Prostate gland (tissue), 2 donors: ENCODE measurements at places on chromosomes 3 and 15.
A peak's percentile ranks its signal among the peaks of the same experiment; 100 is the strongest.

GRCh38 chr3:64708456-64708855 lies 20.7 kb upstream of the ADAMTS9 start:
- DNase-seq = no peak

DNA sequence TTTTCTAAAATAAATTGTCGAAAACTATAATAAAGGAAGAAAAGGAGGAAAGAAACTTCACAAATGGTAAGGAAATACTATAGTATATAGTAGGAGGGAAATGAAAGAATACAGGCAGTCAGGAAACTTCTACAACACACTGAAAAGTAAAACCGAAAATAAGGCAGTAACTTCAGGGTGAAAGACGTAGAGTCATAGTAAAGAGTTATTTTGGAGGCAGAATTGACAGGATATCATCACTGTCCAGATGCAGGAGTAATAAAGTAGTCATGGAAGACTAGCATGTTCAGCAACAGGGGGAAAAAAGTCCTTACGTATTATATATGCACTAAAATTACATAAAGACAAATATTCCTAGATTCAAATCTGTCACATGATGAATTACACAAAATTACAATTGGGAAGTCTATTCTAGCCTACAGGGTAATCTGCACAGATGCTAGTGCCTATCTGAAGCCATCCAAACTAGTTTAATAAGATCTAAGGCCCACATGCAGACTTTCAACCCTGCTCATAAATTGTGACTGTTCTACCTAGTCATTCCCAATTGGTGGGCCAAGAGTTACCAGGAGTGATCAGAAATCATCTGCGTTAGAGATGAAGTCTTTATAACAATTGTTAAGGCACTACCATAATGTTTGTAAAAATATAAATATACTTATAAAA lies 14.0 kb downstream of the VPS13C start:
- DNase-seq = no peak

GRCh38 chr3:191637611-191638010 lies 176.6 kb downstream of the PYDC2 start:
- no peak for DNase-seq

- peak; percentile 26 for DNase-seq
These were observed at the start of gene PDE8A for GRCh38 chr15:84981711-84982300. TSS of gene PDE8A (plus strand) at chr15:84981856. CDS start at chr15:84982163, 307 bp downstream.

GRCh38 chr15:78921517-78921916 lies 23.3 kb downstream of the CTSH start:
- DNase-seq = no peak

- DNase-seq = no peak
These were observed 799.8 kb downstream of the NSUN3 start for GRCh38 chr3:94862703-94863102.

GRCh38 chr3:46065294-46065705 lies 38.0 kb upstream of the XCR1 start:
- peak; percentile 81 for DNase-seq

GRCh38 chr3:183308751-183309150 lies 55.7 kb downstream of the B3GNT5 start:
- DNase-seq = no peak

DNA sequence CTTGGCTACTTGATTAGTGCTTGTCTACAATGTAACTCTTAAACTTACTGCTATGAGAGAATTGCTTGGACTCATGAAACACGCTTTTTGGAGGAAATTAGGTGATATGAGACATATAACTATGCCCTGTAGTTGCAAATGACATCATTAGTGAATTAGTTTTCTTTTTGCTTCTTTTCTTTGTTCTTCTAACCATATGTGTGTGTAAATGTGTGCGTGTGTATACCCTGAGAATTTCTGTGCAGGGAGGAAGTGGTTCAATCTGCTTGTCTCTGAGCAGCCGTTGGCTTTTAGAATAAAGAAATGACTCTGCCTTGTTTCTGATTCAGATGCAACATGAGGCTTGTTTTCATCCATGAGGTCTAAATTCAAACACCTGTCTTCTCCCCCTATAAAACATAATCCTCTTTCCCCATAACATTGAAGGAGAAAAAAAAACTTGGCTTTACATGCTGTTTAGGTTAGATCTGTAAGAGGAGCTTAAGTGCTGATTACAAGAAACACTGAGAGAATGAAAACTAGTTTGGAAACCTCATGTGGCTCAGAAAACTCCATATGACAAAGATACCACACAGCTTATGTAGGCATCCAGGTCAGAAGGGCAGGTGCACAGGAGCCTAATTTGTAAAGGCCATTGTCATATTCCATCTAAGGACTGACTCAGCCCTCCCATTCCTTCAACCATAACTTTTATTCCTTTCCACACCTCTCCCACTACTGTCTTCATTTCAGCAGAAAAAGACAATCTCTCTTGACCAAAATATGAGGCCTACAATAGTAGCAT lies 30.5 kb upstream of the BLM start:
- DNase-seq = no peak

- peak; percentile 75 for DNase-seq
These were observed 754 bp downstream of the B3GNT5 start for GRCh38 chr3:183253528-183254486.

- DNase-seq = no peak
These were observed 423.2 kb downstream of the EPHB1 start for GRCh38 chr3:135218304-135218703.

- DNase-seq = no peak
These were observed 45.8 kb upstream of the LRRN1 start for GRCh38 chr3:3753416-3753815.

- no peak for DNase-seq
These were observed 68.6 kb downstream of the DCLK3 start for GRCh38 chr3:36695769-36696137.

- DNase-seq = no peak
These were observed 141.1 kb downstream of the XXYLT1 start for GRCh38 chr3:195129644-195130492.

GRCh38 chr3:184887574-184887973 lies 75.6 kb downstream of the VPS8 start:
- DNase-seq = no peak

DNA sequence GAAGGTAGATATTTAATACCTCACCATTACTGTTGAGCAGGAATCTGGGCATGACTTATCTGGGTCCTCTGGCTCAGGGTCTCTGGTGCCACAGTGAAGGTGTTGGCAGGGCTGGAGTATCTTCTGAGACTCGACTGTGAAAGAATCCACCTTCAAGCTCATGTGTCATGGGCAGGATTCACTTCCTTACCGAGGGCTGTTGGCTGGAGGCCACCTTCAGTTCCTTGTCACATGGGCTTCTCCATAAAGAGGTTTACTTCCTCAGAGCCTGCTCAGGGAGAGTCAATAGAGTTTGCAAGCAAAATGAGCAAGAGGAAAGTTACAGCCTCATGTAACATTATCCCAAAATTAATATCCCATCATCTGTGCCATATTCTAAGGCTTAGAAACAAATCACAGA lies 459.5 kb downstream of the NR2F2 start:
- DNase-seq = no peak

DNA sequence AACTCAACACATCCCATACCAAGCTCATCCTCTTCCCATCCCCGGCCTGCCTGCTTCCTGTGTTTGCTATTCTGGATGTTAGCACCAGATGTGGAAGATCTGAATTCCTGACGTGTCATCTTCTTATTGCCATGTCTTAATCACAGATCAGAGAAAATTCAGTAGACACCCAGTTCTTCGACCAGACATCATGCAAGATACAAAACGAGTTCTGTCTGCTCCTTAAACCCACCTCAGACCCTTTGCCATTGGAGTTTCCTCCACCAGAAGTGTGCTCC lies 52.0 kb downstream of the FGD5 start:
- DNase-seq = no peak

- no peak for DNase-seq
These were observed 205.6 kb downstream of the TP63 start for GRCh38 chr3:189836795-189837194.

- no peak for DNase-seq
These were observed 342.8 kb downstream of the TBC1D5 start for GRCh38 chr3:17399586-17399985.

GRCh38 chr3:135090020-135090717 lies 295.1 kb downstream of the EPHB1 start:
- DNase-seq = no peak

- DNase-seq = no peak
These were observed 46.7 kb downstream of the EMC4 start for GRCh38 chr15:34271493-34271892.

GRCh38 chr3:177174607-177175170 lies 22.6 kb downstream of the TBL1XR1 start:
- DNase-seq = no peak

DNA sequence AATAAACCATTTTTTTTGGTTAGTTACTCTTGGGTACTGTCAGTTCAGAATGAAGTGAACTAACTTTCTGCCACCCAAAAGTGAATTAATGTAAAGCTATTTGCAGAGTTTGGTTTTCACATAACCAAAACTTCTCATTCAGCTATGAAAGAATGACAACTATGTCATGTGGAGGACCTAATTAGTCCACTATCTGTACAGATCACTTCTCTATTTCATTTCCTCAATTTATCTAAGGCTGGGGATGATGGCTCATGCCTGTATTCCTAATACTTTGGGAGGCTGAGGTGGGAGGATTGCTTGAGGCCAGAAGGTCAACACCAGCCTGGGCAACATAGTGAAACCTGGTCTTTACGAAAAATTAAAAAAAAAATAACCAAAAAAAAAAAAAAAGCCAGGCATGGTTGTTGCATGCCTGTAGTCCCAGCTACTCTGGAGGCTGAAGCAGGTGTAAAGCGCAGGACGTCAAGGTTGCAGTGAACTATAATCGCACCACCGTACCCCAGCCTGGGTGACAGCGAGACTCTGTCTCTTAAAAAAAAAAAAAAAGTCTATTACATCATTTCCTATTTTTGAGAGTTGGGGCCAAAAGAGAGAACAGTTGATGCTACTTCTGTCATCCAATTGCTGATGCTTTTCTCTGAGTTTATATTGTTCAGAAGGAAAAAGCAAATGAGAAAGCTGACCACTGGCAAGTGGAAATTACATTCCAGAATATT lies 8.7 kb downstream of the HYPK start:
- DNase-seq = no peak

DNA sequence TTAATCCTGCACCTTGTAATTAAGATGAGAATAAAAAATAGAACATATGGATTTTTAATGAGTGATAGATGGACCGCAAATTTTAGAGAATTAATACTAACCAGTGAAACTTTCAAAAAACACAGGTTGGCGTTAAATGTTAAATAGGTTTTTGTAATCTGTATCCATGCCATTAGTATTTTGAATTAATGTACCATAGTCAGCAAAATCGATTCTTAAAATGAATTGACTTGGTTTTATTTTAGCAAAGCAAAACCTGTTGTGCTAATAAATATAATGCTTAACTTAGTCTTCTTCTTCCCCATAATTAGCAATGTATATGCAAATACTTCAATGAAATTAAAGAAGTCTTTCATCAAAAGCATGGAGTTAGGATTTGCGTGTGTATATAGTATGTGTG lies 63.1 kb downstream of the EPHA6 start:
- DNase-seq = no peak

DNA sequence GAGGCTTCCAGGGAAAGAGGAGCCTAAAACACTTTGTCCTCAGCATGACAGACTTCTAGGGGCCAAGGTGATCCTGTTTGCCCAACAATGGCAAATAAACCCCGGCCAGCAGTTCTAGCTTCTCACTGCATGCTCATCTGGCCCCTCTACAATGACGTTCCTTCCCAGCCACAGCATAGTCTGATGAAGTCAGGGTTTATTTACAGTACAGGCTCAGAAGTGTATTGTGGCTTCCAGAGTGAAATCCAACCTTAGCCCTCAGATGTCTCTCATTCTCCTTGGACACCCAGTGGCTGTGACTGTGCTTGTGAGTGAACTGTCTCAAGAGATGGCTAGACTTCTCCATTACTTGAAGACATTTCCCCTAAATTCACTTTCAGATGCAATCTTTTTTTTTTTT lies 40.8 kb downstream of the BFSP2 start:
- DNase-seq = no peak

DNA sequence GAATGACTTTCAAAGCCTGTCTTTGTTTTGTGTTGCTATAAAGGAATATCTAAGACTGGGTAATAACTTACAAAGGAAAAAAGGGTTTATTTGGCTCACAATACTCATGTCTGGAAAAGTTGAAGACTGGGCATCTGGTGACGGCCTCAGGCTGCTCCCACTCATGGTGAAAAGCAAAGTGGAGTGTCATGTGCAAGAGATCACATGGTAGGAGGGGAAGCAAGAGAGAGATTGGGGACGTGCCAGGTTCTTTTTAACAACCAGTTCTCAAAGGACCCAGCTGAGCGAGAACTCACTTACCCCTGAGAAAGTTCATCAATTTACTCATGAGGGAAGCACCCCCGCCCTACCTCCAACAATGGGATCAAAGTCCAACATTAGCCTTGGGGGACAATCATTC lies 929.4 kb downstream of the ROBO1 start:
- DNase-seq = no peak

GRCh38 chr3:13705051-13705450 lies 156.1 kb downstream of the FBLN2 start:
- no peak for DNase-seq

DNA sequence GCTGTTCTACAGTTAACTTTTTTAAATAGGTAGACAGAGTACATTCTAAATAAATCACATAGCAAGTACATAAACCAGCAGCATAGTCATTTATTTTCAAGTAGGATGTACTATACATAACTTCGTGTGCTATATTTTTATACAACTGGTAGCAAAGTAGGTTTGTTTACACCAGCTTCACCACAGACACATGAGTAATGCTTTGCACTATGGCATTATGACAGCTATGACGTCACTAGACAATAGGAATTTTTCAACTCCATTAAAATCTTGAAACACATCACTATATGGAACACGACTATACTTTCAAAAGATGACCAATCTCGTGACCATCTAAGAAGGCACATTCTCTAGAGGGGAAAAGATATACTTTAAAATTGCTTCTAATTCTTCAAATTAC lies 3.5 kb downstream of the TEX55 start:
- DNase-seq = no peak

GRCh38 chr15:78389322-78389721 lies 48.7 kb upstream of the IREB2 start:
- no peak for DNase-seq

- no peak for DNase-seq
These were observed 355.5 kb upstream of the ROPN1 start for GRCh38 chr3:124347418-124347817.

- DNase-seq = no peak
These were observed 263.9 kb upstream of the STT3B start for GRCh38 chr3:31268868-31269267.

DNA sequence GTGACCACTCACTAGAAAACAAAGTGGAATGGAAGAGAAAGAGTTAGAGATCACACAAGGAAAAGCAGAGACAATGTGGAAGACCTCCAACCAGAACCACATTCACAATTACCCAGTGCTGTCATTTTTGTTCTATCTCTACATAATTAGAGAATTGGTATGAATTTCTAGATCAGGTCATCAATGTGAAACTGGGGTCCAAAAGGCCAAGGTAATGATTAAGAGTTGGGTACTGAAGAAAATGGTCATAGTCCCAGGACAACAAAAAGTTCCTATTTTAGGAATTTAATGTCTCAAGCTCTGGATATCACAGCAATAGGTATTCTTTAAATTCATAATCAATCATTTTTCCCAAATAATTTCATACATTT lies 84.7 kb upstream of the PPIB start:
- DNase-seq = no peak

GRCh38 chr3:156619376-156619775 lies 55.0 kb upstream of the TIPARP start:
- no peak for DNase-seq
